Activated CD8-positive, alpha-beta memory T cell treated with anti-CD3 and anti-CD28 coated beads, Interleukin-2, amount 50 U/mL, for 4 hours (primary cell): ENCODE measurements at places on chromosomes 4 and X.

- no peak for DNase-seq
These were observed 100.2 kb upstream of the MSX1 start for GRCh38 chr4:4759232-4759631.

DNA sequence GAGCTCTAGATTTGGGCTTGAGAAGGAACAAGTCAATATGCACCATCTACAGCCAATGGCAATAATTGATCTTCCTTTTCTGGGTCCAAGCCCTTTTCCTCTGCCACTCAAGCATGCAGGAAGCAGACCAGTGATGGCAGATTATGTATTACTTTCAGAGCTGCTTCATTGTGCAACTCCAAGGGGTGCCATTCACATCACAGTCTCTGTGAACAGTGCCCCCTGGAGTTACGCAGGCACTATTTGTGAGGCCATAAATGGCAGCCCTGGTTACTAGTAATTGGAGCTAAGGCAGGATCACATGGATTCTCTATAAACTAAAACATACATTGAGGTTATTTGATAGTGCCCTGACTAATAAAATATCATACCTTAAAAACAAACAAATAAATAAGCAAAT, 313.4 kb upstream of the SLC7A11 start:
- no peak for DNase-seq

GRCh38 chrX:4905576-4905975, 1192.1 kb upstream of the PRKX start:
- DNase-seq: no peak

DNA sequence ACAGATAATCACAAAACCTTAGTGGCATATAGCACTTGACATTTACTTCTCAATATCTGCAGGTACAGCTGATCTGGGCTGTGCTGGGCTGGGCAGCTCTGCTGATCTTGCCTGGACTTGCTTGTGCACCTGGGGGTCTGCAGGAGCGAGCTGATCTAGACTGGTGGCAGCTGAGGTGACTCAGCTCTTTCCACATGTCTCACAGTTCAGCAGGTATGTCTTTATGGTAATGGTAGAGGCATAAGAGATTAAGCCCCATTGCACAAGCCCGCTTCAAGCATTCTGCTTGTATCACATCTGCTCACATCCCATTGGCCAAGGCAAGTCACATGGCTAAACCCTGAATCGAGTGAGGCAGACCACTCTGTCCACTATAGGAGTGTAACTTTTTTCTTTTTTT, 506.7 kb downstream of the BCOR start:
- no peak for DNase-seq

DNA sequence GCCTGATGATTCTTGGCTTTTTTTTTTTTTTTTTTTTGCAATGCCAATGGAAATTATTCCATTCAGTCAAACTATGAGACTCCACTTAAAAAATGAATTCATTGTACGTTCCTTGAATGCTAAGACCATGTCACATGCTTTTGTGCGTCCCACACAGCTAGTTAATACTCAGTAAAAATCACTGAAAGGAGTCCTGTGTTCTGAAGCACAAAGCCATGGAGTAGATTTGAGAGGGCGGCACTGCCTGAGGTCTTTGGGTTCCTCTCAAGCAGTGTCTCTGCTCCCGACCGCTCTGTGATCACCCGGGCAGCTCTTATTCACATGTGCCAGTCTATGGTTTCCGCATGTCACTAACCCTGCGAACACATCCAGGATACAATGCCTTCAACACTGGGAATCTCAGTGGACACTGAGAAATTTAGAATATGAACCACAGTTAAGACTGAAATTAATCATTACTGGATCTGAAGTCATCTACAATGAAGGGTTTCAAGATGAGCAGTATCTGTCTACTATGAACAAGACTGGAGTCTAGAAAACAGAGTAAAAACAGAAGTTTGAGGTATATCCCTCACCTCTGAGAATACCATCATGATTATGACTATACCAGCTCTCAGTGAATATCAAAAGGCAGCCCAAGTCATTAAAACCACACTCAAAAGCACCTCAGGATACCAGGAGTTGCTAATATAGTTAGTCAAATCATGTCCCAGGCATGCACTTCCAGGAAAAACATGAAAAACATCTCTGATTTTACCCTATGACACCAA, 193.0 kb downstream of the MGST2 start:
- DNase-seq: no peak

- DNase-seq: no peak
These were observed 311.3 kb upstream of the EMCN start for GRCh38 chr4:100828986-100829685.

DNA sequence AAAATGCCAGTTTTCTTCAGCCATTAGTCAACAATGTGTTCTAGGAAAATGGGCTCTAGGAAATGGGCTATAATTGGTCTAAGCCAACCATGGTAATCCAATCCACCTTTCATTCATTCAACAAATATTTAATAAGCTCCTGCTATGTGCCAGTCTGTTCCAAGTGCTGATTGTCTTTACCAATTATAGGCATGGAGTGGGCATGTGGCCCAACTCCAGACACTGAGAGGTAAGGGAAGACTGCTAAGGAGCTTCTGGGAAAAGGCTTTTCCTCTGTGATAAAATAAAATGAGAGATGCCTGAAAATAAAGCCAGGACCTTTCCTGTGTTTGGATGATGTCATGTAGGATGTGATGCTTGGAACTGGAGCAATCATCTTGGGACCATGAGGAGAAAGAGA, 43.3 kb downstream of the HOPX start:
- no peak for DNase-seq

DNA sequence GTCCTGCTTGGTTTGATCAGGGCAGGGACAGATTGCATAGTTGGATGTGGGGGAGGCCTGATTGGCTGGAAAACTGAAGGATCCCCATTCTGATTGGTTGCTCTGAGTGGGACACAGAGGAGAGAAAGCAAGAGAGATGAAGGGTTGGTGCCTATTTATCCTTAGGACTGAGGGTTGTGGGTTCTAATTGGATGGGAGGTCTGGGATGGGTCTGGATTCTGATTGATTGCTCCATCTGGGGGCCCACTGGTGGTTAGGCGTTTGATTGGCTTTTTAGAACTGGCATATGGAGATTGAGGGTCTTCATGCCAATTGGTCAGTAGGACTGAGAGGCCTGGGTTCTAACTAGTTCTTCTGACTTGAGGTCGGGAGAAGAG, 644 bp upstream of the EBP start:
- no peak for DNase-seq

GRCh38 chr4:48193921-48194468, 59.9 kb upstream of the TXK start:
- no peak for DNase-seq

- DNase-seq: no peak
These were observed 125.5 kb upstream of the MBNL3 start for GRCh38 chrX:132614297-132614696.
